GM03348 (cell line): ENCODE measurements at places on chromosomes 2 and 18.

DNA sequence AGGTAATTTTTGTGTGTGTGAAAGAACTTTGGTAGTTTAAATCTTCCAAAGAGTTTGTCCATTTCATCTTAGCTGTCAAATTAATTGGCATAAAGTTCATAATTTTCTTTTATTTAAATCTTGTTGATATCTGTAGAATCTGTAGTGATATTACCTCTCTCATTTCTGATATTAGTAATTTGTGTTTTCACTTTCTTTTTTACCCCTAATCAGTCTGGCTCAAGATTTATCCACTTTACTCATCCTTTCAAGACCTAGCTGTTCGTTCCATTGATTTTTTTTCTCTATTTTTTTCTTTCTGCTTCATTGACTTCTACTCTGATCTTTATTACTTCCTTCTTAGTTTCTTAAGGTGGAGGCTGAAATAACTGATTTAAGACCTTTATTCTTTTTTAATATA is 142.5 kb upstream of the OTX1 start:
- DNase-seq, result no peak

- DNase-seq, result no peak
Measured at GRCh38 chr2:229456091-229456490, 185.0 kb upstream of the PID1 start.

- peak; percentile 92 for DNase-seq
Measured at GRCh38 chr2:120239488-120240287, 13.0 kb upstream of the RALB start.

DNA sequence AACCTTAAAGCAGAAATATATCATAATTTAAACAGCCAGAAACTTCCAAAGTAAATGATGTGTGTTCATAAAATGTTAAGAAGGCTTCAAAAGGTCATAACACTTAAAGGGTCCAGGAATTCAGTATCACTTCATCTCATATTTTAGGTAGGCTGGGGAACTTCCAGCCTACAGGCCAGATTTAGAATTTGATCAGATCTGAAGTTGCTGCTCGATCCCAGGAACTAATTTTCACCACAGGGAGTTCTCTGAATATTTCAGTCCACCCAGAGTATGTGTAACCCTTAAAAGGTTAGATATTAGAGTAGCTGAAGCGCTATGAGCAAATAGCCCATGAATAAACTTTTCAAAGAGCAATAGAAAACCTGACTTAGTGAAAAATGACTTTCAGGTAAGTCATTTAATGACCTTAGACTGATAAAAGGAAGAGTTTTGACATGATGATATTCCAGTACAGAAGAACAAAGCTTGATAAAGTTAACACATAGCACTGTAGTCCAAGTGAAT is 1.7 kb downstream of the WIPF1 start:
- DNase-seq, result no peak

DNA sequence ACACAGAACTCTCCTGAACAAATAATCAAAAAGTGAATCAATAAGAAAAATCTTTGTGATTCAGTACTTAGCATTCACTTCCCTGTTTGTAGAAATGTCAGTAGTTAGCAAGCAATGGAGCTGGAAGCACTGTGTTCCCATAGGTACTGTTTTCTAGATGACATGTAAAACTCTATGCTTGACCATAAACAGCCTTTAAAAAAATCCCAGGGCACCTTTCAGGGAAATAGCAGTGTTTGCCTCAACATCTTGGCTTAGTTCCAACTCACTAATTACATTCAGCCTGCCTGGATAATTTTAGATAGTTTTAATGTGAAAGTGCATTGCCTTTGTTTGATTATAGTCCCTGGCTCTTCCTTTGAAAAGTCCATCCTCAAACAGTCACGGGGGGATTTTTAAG is 721.8 kb downstream of the ERBB4 start:
- no peak for DNase-seq

GRCh38 chr2:175476948-175477347 is 295.4 kb upstream of the ATP5MC3 start:
- no peak for DNase-seq

DNA sequence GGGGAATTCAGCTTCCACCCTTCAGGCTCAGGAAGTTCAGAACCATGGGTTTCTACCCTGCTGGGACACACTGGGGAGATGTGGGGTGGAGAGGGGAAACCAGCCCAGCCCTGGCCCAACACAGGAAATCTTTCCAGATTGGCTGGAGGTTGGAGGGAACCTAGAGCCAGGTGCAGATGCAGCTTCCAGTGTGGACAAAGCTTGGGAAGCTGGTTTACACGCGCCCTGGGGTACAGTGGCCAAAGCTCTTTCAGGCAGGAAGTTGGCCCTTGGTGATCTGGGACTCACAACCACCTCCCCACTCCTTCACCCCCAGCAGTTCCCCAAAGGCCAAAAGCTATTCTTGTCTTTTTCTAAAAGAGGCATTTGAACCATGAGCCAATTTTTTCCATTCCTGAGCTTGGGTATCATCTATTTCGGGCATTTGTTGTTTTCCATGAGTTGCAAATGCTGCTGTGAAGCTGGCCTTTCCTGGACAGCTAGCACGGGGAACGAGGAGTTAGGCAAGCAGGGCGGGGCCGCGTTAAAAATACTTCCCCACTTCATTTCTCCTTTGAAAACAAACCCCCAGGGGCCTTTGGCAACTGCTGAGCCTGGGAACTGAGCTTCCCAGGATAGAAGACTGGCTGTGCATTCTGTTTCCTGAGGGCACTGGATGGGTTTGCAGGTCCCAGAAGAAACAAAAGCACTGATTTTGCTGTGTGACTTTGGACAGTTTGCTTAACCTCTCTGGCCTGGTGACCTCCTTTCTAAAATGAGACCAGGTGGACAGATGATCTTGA is 3.1 kb upstream of the ARID5A start:
- DNase-seq, result peak; percentile 84

- DNase-seq, result no peak
Measured at GRCh38 chr2:223822818-223823217, 14.6 kb downstream of the AP1S3 start.

DNA sequence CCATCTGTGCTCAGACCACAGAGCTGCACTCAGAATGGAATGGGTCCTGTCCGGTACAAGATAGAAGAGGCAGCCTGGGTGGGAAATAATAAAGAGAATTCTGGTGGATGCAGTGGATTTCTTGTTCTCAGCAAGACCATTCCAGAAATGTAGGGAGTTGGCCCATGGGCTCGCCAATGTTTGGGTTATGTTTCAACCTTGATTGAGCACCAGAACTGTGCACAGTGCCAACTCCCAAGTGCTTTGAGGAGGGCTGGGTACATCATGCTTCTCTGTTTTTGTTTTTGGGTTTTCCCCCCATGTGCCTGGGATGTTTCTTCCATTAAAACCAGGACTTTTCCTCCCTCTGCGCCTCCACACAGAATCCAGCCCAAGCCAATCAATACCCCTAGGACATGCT is 304.1 kb downstream of the TNS1 start:
- DNase-seq, result no peak

GRCh38 chr2:80496346-80496745 is 191.8 kb upstream of the LRRTM1 start:
- DNase-seq, result no peak

DNA sequence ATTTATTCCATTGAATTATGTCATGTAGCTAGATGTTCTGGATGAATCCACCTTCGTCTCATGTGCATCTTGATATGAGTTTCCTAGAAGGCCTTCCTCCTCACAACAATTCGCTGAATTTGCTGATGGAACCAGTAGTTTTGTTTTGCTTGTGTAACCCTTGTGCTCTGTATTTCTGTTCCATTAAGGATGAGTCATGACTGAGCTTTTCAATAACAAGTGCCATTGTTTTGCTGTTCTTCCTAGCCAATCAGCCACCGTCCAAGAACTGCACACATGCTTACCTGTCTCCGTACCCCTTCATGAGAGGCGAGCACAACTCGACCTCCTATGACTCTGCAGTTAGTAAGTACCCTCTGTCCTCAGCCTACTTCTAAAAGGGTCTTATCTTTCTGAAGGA is 2.3 kb downstream of the TMEM182 start:
- no peak for DNase-seq

GRCh38 chr2:127408807-127409099 is 9.5 kb upstream of the PROC start:
- no peak for DNase-seq

DNA sequence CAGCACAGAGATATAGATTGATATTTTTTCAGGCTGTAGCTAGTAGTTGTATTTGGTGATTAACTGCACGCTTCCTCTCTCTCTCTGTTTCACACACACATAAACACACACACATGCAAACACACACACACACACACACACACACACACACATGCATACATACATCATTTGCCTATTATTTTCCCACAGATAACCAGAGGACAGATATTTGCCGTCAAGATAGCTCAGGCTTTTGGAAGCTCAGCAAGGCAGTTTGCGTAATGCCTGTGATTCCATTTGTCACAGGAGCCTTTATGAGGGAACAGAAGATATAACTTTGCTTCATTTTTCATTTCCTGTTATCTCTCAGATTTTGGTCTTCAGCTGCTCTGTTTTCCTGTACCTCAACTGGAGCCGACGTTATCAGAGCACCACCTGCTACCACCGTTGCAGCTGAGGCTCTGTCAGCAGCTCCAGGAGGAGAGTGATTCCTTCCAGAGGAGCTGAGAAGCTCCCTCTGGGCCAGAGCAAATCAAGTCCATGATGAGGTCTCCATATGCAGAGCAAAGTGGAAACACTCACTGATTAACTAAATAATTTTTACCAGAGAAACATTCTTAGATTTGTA is 341.9 kb upstream of the PIK3C3 start:
- no peak for DNase-seq
